ENCODE measurements at places on chromosomes 3 and 15. TPM values are rescaled to one million over a fixed set of nuclear protein-coding genes. Genes with fewer than 3 reads are reported as not detected.

CHST13 gene
- total RNA-seq, result not detected

ST8SIA2 gene
- not detected for total RNA-seq

SEMA3G gene
- total RNA-seq, result 3.9 TPM

SLC2A2 gene
- not detected for total RNA-seq

GADL1 gene
- not detected for total RNA-seq

DUOXA1 gene
- 3.1 TPM for total RNA-seq

MUC13 gene
- total RNA-seq, result not detected

TRPM1 gene
- not detected for total RNA-seq

LDHAL6B gene
- not detected for total RNA-seq

- peaks cover 32% of the 10 kb centered on the region for H3K36me3 ChIP-seq
- peaks cover 19% of the 10 kb centered on the region for H3K4me1 ChIP-seq
- no peaks in the 10 kb centered on the region for H3K27me3 ChIP-seq
These were observed 32.7 kb upstream of the TM2D3 start for GRCh38 chr15:101684877-101685276.

DNA sequence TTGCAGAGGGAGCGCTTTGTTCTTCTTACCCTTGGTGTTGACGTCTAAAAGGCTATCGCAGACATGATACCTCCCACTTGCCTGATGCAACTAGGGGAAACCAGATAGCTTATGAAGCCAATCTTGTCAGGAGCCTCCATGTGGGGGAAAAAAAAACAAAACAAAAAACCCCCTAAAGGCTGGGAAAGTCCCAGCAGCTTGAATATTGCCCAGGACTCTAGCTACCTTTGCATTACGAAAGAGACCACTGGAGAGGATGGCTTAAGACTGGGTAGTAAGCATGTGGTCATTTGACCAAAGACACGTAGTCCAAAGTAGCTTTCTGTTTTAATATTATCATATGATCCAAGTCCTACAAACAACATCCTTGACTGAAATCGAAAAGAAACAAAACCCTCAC, 120.7 kb upstream of the WNT5A start:
- no peaks in the 10 kb centered on the region for H3K36me3 ChIP-seq
- no peak for DNase-seq
- H3K4me3 ChIP-seq, result no peak overlapping the region
- H3K27me3 ChIP-seq, result no peaks in the 10 kb centered on the region
- no peak overlapping the region for H3K27ac ChIP-seq
- no peaks in the 10 kb centered on the region for H3K4me1 ChIP-seq

DNA sequence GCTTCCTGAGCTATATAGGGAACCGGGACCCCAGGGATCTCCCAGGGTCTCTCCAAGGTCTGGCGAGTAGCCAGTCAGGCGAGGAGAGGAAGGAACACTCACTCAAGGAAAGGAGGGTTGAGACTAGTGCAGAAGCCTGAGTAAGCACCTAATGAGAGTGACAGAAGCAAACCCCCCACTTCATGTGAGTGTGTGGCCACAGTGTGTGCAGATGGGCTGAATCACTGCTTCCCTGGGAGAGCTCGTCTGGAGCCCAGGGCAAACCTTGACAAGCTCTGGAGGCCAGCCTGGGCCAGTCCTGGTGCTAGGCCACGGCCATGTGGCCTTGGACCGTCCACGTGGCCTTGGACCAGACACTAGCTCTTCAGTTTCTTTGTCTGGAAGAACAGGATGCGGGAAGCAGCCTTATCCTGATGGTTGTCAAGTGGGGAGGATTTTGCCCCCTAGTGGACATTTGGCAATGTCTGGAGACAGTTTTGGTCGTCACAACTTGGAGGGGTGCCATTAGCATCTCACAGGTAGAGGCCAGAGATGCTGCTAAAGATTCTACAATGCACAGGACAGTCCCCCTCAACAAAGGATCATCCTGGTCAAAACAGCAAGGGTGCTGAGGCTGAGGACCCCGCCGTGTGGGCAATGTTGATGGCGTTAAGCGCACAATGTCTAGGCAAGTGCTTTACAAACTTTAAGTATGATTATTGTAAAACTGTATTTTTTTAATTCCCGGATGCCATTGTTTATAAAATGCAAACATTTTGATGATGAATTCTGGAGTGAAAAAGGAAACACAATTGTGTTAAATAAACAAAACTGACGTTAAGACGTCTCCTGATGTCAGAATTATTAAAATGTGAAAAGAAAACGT, 34.8 kb upstream of the CTSH start:
- H3K4me1 ChIP-seq, result peaks cover 8% of the 10 kb centered on the region
- no peak overlapping the region for H3K27ac ChIP-seq
- no peaks in the 10 kb centered on the region for H3K27me3 ChIP-seq
- no peak overlapping the region for H3K4me3 ChIP-seq
- H3K36me3 ChIP-seq, result no peaks in the 10 kb centered on the region

DNA sequence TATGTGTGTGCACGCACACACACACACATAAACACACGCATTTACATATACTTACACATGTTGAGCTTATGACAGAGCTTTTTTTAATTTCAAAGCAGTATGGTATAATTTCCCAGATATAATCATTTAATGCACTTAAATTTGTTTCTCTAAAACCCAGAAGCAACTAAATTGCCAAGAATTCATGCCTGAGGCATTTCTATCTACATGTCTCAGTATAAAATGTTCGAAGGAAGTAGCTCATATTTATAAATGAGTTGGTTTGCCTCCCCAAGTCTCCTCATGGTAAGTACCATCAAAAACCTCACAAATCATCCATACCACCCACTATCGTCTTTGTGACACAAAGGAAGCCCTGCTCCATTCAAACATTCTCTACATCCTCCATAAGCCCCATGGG, 130.6 kb downstream of the RPL22L1 start:
- H3K4me3 ChIP-seq, result no peak overlapping the region
- DNase-seq, result no peak
- no peaks in the 10 kb centered on the region for H3K27me3 ChIP-seq
- no peak overlapping the region for H3K27ac ChIP-seq
- H3K36me3 ChIP-seq, result no peaks in the 10 kb centered on the region

- peaks cover 5% of the 10 kb centered on the region for H3K4me1 ChIP-seq
- no peak overlapping the region for H3K4me3 ChIP-seq
- H3K36me3 ChIP-seq, result peaks cover 26% of the 10 kb centered on the region
These were observed 22.0 kb upstream of the TATDN2 start for GRCh38 chr3:10226293-10226692.

- H3K27me3 ChIP-seq, result no peaks in the 10 kb centered on the region
- peaks cover 10% of the 10 kb centered on the region for H3K36me3 ChIP-seq
- no peak overlapping the region for H3K4me3 ChIP-seq
- H3K27ac ChIP-seq, result no peak overlapping the region
- DNase-seq, result no peak
These were observed 90.6 kb downstream of the ABI3BP start for GRCh38 chr3:100902572-100902971.

GRCh38 chr3:194327218-194328052, 23.7 kb downstream of the CPN2 start:
- no peaks in the 10 kb centered on the region for H3K27me3 ChIP-seq
- H3K4me3 ChIP-seq, result no peak overlapping the region
- no peaks in the 10 kb centered on the region for H3K36me3 ChIP-seq
- no peak overlapping the region for H3K27ac ChIP-seq
- H3K4me1 ChIP-seq, result peaks cover 21% of the 10 kb centered on the region
- DNase-seq, result no peak

DNA sequence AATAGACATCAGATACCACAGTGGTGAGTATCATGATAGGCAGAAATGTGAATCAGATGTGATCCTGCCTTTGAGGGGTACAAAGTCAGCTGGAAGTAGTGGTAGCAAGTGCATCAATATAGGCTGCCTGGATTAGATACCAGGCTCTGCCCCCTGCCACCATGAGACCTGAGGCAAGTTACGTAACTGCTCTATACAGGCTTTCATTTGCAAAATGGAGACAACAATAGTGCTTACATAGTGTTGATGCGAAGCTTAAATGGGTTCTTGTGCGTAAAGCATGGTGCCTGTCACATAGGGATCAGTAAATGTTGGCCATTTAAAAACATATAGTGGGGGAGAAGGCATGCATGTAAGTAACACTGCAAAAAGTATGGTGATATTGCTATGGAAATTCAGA, 158.0 kb downstream of the RYR3 start:
- DNase-seq, result no peak
- no peak overlapping the region for H3K27ac ChIP-seq
- H3K4me1 ChIP-seq, result no peaks in the 10 kb centered on the region
- H3K4me3 ChIP-seq, result no peak overlapping the region
- H3K27me3 ChIP-seq, result no peaks in the 10 kb centered on the region

GRCh38 chr15:56320316-56320715, 44.9 kb upstream of the TEX9 start:
- no peak overlapping the region for H3K27ac ChIP-seq
- H3K36me3 ChIP-seq, result no peaks in the 10 kb centered on the region
- no peak for DNase-seq

DNA sequence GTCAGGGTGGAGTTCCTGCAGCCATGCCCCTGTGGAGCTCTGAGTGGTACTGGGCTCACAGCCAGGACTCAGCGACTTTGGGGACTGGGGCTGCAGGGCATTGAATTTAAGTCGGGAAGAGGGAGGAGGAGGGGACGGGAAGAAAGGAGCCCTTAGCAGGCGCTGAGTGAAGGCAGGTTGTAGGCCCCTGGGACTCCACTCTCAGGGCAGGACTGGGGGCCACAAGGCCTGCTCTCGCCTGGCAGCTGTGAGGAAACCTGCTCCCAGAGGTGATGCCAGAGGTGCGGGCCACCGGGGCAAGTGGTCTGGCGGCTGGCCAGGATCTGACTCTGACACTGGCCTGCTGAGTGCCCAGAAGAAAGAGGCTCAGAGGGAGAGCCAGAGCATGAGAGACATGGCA, 73.5 kb downstream of the EPHB3 start:
- H3K27me3 ChIP-seq, result no peaks in the 10 kb centered on the region
- H3K4me3 ChIP-seq, result no peak overlapping the region
- no peak for DNase-seq
- no peak overlapping the region for H3K27ac ChIP-seq

DNA sequence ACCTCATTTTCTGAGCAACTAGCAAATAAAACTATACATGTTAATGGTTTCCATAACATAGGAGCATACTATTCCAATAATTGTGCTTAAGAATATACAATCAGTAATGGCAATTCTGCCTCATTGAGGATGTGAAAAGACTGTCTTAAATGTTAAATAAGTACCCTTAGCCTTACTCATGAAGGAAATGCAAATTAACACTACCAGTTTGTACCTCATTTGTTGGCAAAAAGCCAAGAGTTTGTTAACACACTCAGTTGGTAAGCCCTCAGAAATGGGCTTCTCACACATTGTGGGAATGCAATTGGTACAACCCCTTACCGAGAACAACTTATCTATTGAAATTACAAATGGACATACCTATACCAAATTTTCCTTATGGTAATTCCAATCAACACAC, 9.2 kb upstream of the STT3B start:
- no peaks in the 10 kb centered on the region for H3K27me3 ChIP-seq
- H3K4me1 ChIP-seq, result no peaks in the 10 kb centered on the region
- H3K4me3 ChIP-seq, result no peak overlapping the region
- no peak for DNase-seq

DNA sequence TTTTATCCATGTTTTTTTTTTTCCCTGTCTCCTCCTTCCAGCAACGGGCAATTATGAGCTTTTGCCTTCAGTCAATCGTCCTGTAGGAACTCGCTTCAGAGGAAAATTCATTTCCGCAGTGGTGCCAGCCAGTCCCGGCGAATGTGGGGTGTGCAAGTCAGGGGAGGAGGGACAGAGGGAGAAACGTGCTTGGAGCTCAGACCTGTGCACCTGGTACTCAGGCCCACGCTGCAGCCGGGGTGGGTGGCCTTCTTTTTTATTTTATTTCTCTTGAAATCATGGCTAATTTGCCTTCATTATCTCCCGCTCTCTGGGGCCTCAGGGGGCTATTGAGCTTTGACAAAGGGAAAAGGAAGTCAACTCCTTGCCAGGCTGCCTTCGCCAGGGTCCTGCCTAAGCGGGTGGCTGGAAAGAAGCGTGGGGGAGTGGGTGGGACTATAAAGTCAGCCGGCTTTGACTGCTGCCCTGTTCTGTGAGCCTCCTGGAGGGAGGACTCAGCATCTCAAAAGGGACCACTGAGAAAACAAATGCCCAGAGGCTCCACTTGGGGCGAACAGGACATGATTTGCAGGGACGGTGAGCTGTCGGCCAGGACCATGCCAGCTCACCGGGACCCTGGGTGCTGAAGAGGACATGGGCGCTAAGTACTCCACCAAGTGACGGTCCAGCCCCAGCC, 5.5 kb downstream of the GRIP2 start:
- no peak overlapping the region for H3K4me3 ChIP-seq
- no peaks in the 10 kb centered on the region for H3K4me1 ChIP-seq
- no peaks in the 10 kb centered on the region for H3K27me3 ChIP-seq
- no peaks in the 10 kb centered on the region for H3K36me3 ChIP-seq

- no peak for DNase-seq
- H3K4me1 ChIP-seq, result no peaks in the 10 kb centered on the region
- H3K4me3 ChIP-seq, result no peak overlapping the region
- H3K27me3 ChIP-seq, result no peaks in the 10 kb centered on the region
- H3K27ac ChIP-seq, result no peak overlapping the region
These were observed 70.0 kb upstream of the CBLB start for GRCh38 chr3:105938806-105939205.

GRCh38 chr3:55719508-55719907, 232.4 kb upstream of the WNT5A start:
- no peaks in the 10 kb centered on the region for H3K27me3 ChIP-seq
- no peaks in the 10 kb centered on the region for H3K4me1 ChIP-seq
- no peak for DNase-seq
- H3K36me3 ChIP-seq, result no peaks in the 10 kb centered on the region
- no peak overlapping the region for H3K4me3 ChIP-seq
- H3K27ac ChIP-seq, result no peak overlapping the region

DNA sequence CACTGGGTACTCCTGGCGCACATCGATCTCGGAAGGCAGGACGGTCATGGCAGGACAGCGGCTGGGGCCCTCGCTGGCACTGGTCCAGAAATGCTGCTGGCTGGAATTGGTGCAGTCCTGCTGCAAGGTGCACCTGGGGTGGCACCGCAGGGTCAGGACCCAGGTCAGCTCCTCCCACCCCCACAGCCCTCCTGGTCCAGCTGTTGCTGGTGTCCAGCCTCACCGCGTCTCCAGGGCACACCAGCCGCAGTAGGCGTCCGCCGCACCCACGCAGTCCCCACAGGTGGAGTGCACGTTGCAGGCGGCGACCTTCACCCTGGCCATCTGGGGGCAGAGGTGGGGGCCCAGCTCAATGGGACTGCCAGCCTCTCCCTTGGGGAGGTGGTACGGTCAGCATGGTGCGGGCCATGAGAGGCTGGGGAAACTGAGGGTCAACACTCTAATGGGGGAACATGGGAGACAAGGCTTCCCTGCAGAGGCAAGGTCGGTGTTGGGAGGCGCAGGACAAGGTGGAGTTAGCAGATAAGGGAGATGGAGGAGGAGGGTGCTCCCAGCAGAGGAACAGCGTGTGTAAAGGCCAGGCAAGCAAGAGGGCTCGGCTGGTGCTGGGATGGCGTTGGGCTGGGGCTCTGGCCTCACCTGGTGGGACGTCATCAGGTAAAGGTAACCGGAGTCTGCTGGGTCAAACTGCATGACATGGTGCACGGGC, 20.4 kb downstream of the PLXND1 start:
- peaks cover 19% of the 10 kb centered on the region for H3K4me1 ChIP-seq
- no peak for DNase-seq
- H3K4me3 ChIP-seq, result no peak overlapping the region
- H3K36me3 ChIP-seq, result peaks cover 2% of the 10 kb centered on the region
- no peaks in the 10 kb centered on the region for H3K27me3 ChIP-seq

GRCh38 chr3:36693670-36694069, 70.7 kb downstream of the DCLK3 start:
- no peaks in the 10 kb centered on the region for H3K4me1 ChIP-seq
- no peak overlapping the region for H3K4me3 ChIP-seq
- no peak overlapping the region for H3K27ac ChIP-seq
- no peaks in the 10 kb centered on the region for H3K27me3 ChIP-seq
- no peak for DNase-seq
